ENCODE measurements at places on chromosomes 12 and 14.

GRCh38 chr12:124044809-124045321 is 71.8 kb downstream of the ZNF664 start:
- DNase-seq: no peak

GRCh38 chr12:119075222-119075787 is 94.0 kb downstream of the SRRM4 start:
- no peak for DNase-seq

- DNase-seq: no peak
Measured at GRCh38 chr14:76917158-76917596, 91.0 kb downstream of the LRRC74A start.

GRCh38 chr12:128810182-128811127 is 13.3 kb downstream of the SLC15A4 start:
- DNase-seq: no peak

DNA sequence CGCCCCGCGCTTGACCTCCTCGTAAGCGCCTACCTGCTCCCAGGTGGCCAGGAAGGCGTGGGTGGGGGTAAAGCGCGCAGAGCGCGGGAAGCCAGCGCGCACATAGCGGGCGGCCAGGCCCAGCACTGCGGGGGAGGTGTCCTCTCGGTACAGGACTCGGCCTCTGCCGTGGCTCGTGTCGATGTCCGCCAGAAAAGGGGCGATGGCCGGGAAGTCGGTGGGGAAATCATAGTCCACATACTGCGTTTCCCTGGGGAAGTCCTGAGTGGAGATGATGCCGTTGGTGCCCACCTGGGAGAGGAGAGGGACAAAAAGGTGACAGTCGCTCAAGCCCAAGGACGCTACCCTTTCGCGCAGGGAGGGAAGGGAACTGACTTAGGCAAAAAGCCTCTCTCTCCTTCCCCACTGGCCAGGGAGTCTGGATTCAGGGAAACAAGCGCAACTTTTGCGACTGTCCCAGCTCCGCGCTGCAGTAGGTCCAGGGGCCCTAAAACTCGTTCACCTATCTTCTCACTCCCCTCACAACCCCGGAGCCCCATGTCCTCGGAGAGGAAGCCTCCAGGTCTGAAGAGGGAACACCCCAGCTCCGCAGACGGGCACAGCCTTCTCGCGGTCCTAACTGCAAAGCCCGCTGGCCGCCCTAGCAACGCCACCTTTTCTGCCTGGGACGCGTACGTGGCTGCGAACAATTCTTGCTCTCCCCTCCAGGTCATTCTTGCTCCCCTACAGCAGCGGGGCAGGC is 815 bp downstream of the NID2 start:
- DNase-seq: no peak

DNA sequence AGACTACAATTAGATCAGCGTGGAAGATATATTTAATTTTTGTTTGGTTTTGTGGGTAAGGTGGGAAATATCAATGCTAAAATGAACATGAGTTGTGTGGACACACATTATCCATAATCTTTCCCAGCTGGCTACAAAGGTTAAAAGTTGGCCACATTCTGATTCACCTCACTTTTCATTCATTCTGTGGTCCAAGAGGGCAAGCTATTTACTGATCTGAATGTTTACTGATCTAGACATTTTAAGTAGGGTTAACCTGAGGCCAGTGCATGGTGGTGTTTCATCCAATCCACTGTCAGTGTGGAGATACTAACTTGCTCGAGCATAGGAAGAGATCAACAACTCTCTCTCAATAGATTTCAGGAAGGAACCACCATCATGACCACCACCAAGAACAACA is 71.6 kb downstream of the DCAF5 start:
- DNase-seq: no peak

DNA sequence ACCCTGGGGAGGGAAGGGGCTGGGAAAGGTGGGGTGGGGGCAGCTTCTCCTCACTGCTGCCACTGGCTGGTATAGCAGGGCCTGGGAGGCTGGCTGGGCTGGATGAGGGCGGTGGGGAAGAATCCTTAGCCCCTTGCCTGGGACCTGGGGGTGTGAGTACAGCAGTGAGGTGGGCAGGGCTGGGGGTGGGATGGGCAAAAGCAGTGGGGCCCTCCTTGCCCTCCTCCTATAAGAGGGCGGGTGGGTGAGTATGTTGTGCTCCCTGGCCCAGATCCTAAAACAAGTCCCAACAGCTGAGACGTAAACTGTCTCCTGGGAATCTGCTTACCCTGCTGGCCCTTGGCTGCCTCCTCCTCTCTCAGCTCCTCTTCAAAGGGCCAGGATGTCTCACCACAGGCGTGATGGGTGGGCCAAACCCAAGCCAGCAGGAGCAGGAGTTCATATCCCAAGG is 2.2 kb downstream of the NCKAP5L start:
- DNase-seq: no peak

Data from activated CD8-positive, alpha-beta memory T cell treated with anti-CD3 and anti-CD28 coated beads for 1 hour (primary cell).